ENCODE measurements at places on chromosomes 1 and 21.

DNA sequence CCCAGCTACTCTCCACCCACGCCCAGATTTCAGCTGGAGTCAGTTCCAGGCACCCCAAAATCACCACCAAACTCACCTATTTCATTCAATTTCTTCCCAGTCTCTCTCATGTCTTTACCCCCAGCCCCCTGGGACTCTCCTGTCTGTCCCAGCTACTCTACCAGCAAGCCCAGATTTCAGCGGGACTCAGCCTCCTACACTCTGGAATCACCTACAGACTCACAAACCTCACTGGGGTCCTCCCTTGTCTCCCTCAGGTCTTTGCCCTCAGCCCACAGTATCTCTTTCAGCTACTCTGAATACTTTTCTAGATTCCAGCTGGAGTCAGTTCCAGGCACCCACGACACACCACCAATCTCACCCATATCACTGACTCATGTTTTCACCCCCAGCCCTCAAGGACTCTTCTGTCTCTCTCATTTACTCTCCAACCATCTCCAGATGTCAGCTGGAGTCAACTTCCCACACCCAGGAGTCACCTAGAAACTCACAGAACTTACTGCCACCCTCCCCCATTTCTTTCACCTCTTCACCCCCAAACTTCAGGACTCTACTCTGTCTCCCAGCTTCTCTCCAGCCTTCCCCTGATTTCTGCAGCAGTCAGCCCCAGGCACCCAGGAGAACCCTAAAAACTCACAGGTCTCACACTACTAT, 1529.3 kb upstream of the TPTE start:
- DNase-seq: no peak

- no peak for DNase-seq
Observed at GRCh38 chr21:36747041-36747814, 48.3 kb downstream of the SIM2 start.

- no peak for DNase-seq
Observed at GRCh38 chr1:53294567-53294966, 33.3 kb downstream of the LRP8 start.

- DNase-seq: no peak
Observed at GRCh38 chr1:107976836-107977235, 11.9 kb upstream of the VAV3 start.

DNA sequence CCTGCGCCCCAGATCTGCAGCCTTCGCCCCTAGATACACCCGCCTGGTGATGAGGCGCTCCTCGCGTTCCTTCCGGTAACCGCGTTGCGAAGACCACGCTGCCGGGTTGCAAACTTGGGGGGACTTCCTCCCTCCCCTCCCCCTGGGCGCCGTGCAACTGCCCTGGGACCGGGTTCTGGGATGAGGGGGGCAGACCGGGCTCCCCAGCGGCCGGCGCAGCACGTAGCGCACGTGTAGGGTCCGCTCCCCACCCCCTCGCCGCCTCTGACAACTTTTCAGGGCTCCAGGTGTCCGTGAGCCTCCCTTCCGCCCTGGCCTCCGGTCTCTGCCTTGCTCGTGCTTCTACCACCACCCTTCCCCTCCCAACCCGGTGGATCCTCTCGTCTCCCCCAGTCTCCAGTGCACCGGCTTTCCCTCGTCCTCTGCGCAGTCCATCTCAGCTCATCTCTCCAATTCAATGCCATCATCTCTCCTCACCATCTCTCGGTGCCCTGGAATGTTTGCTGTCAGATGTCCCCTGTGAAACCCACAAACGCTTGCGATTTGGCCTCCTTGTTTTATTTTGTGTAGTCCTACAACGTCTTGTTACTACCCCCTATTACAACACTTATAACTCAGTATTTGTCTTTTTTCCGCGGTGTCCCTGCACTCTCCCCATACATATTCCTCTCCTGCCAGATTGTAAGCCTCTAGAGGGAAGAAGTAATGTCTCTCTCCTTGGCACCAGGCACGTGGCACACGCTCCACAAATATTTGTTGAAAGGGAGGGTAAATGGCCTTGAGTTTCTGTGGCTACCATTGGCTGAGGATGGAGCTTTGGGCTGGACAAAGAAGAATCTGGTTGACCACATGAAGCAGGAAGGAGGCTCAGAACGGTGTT, 782 bp downstream of the PCAT6 start:
- DNase-seq: no peak

DNA sequence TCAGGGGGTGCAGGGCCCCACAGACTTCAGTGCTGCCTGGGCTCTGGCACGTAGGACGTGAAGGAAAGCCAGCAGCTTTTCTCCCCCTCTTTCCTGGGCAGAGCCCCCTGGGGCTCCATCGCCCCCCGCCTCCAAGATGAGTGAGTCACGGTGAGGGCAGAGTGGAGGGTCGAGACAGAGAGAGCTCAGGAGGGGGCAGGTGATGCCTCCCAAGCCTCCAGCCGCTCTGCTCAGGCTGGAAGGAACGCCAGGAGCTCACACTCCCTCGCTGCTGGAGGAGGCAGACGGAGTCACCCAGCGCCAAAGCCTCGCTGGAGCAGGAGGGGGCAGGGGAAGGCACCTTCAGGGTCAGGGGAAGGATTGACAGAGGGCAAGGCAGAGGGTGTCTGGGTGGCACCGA, 119.5 kb downstream of the CASZ1 start:
- no peak for DNase-seq

GRCh38 chr1:175390522-175391254, 198.1 kb upstream of the KIAA0040 start:
- no peak for DNase-seq

DNA sequence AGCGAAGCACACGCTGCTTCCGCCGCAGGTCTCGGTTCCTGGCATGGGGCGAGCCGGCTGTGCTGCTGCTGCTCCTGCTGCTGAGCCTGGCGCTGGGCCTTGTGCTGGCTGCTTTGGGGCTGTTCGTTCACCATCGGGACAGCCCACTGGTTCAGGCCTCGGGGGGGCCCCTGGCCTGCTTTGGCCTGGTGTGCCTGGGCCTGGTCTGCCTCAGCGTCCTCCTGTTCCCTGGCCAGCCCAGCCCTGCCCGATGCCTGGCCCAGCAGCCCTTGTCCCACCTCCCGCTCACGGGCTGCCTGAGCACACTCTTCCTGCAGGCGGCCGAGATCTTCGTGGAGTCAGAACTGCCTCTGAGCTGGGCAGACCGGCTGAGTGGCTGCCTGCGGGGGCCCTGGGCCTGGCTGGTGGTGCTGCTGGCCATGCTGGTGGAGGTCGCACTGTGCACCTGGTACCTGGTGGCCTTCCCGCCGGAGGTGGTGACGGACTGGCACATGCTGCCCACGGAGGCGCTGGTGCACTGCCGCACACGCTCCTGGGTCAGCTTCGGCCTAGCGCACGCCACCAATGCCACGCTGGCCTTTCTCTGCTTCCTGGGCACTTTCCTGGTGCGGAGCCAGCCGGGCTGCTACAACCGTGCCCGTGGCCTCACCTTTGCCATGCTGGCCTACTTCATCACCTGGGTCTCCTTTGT, 2.6 kb downstream of the TAS1R3 start:
- no peak for DNase-seq

- no peak for DNase-seq
Observed at GRCh38 chr1:169676001-169676400, 35.4 kb downstream of the SELL start.

DNA sequence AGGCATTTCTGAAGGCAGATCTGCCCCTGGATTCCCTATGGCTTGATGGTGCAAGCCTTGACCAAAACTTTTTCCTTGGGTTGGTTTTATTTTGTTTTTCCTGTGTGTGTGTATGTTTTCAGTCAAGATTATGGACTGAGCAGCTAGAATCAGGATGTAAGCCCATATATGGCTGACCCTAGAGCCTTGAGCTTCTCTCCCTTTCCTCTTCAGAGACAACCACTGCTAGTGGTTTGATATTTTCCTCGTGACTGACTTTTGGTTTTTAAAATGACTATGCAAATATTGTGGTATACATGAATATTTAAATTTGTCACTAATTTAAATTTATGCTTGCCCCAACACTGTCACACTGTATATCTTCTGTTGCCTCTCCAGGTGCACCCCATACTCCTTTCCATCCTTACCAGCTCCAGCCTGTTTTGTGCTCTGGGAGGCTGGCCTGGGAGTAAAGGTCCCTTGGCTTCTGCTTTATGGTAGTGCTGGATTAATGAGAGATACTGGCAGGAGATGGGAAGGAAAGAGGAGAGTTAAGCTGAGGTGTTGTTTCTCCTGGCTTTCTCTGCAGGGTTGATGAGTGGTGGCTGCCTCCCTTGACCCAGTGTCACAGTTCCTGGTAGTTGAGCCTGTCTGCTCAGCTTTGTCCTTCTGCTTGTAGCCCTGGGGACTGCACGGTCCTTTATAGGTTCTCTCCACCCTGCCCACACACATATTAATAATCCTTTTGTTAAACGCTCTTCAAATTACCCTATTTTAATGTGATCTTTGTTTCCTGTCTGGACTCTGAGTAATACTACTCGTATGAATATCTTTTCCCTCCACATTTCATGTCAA, 44.4 kb downstream of the RWDD3 start:
- no peak for DNase-seq

GRCh38 chr1:96256130-96256790, 465.3 kb upstream of the PTBP2 start:
- DNase-seq: no peak

DNA sequence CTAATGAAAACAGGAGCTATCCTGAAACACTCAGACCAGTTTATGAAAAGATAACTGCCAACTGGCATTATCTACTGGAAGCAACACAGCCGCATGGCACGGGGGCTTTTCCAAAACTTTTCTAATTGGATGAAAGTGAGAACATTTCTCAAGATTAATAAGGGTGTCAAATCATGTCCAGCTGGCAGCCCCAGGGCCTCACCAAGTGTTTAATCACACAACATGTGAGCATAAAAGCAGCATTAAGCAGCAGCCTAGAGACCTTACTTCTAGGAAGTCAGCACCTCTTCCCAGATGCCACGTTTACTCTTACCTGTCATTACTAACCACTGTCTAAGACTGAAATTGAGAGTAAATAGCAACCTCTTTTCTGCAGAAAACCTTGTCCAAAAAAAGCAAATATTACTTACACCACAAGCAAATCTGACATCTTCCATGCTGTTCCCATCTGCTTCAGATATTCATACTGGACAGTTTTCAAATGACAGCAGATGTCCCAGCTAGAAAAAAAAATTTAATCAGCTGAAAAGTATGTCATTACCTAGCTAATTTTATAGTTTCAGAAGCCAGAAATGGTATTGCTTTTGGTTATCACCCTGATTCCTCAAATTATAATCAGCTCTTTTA, 341.5 kb upstream of the ZP4 start:
- no peak for DNase-seq

DNA sequence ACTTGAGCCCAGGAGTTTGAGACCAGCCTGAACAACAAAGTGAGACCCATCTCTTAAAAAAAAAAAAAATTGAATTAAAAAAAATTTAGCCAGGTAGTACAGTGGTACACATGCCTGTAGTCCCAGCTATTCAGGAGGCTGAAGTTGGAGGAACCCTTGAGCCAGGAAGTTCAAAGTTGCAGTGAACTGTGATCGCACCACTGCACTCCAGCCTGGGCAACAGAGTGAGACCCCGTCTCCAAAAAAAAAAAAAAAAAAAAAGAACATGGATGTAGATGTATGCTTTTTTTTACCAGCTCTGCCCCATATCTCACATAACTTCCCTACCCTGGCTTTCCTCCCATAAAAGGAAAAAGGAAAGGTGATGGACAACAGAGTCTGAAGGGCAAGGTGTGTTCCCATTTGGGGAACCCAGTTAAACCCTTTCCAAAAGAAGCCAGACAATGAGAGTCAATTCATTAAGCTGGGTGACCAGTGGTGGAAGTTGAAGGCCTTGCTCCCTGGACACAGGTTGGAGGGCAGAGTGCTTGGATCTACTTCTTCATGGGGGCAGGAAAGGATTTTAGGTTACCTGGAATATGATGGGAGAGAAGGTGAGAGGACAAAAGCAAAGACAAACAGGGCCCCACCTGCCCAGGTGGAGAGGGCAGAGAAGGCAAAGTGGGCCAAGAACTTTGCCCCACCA, 2.9 kb downstream of the KRTCAP2 start:
- DNase-seq: no peak

DNA sequence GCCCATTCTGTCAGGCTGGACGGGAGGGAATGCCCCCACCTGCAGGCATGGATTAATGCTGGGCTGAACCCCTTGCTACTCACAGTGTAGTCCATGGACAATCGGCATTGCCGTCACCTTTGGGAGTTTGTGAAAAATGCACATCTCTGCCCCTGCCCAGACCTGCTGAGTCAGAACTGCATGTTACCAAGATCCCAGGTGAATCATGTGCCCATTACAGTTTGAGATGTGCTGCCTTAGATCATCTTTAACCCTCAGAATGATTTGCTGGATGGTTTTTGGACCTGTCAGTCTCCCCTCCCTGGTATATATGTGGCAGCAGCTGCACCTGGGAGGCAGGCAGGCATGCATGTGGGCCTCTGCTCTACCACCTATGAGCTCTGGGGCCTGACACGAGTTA, 15.0 kb downstream of the HTR6 start:
- no peak for DNase-seq

DNA sequence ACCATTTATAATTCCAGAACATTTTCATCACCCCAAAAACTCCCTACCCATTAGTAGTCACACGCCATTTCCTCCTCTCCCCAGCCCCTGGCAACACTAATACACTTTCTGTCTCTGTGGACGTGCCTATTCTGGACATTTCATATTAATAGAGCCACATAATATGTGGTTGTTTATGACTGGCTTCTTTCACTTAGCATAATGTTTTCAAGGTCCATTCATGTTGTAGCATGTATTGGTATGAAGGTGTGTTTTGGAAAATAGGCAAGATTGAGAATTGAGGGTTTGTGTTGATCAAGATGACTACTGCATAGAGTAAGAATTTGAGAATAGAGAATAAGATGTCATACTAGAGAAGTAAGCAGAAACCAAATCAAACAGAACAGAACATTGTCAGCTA, 67.5 kb downstream of the ZFYVE9 start:
- DNase-seq: no peak

DNA sequence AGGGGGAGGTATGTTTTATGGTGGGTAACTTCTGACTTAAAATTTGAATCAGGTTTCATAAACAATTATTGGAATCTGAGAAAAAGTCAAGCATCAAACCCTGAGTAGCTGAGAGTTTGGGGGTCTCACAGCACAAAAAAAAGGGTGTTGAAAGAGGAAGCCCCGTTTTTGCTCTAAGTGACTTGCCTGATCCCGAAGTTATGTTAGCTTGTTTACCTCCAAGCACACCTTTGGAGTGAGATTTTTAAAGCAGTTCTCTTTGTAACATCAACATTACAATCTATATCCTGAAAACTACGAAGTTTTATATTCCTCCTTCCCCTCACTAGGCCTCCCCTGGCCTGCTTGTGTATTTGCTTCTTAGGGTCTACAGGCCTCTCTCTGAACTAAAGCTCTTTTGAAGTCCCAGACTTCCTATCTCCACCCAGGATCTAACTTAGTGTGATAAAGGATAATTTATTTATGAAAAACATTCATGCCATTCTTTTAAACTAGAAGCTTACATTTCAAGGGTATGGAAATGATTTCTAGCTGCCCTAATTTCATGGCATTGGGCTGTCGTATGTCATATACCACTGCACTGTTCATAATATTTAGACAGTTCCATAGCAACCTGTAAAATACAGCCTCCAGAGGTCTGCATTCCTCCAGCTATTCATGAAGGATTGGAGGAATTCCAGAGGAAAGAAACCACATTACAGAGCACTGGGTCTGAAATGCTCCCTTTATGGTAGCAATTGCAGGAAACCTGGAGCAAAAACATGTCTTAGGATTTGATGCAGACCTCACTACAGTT, 36.1 kb upstream of the RGS1 start:
- DNase-seq: no peak

GRCh38 chr1:227794817-227795192, 20.7 kb upstream of the PRSS38 start:
- no peak for DNase-seq

- DNase-seq: no peak
Observed at GRCh38 chr1:82646336-82646735, 845.6 kb downstream of the ADGRL2 start.
